SW 1271 (cell line): ENCODE measurements at places on chromosomes 11 and 22.

DNA sequence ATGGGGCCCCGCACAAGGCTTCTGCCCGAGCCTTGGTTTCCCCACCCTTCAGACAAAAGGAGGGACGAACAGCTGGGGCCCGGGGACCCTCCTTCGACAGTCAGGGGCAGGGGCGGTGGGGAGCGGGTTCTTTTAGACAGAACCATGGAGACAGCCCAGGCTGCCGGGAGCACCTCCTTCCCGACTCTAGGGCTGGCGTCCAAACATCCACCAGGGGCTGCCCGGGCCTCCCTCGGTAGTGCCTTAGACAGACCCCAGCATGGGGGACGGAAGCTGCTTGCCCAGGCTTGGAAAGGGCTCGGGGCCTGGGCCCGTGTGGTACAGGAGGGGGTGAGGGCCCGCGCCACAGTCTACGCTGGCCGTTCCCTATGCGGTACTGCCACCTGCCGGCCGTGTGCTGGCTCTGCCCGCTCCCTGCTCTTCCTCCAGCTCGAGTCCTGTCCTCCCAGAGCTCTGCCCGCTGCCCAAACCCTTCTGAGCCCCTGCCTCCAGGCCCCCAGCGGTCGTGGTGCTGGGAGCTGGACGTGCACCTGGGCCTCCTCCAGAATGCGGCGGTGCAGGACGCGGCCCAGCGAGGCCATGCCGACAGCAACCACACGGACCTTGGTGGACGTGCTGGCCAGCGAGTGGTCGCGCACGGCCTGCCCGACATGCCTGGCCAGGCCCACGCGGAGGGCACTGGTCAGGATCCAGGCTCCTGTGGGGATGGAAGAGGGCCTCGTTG lies 20.1 kb downstream of the TSSC4 start:
- no peak for DNase-seq

DNA sequence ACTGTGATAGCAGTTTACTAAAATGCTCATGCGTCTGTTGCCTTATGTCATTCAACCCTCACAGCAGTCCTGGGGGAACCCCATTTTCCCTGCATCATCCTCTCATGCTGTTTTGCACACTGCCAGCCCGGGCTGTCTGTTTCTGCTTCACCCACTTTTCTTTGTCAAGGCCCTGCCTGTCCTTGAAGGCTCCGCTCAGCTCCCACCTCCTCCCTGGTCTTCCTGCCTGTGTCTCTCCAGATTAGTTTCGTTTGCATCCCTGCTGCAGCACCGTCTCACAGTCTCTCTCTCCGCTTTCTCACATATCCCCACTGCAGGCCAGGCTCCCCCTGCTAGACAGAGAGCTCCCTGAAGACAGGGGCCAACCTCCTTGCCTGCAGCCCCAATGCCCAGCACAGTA lies 29.9 kb downstream of the SERPINH1 start:
- no peak for DNase-seq

GRCh38 chr22:47290706-47291430 lies 528.4 kb downstream of the TBC1D22A start:
- DNase-seq, result no peak

- DNase-seq, result no peak
These were observed 12.6 kb downstream of the RDX start for GRCh38 chr11:110283862-110284261.

DNA sequence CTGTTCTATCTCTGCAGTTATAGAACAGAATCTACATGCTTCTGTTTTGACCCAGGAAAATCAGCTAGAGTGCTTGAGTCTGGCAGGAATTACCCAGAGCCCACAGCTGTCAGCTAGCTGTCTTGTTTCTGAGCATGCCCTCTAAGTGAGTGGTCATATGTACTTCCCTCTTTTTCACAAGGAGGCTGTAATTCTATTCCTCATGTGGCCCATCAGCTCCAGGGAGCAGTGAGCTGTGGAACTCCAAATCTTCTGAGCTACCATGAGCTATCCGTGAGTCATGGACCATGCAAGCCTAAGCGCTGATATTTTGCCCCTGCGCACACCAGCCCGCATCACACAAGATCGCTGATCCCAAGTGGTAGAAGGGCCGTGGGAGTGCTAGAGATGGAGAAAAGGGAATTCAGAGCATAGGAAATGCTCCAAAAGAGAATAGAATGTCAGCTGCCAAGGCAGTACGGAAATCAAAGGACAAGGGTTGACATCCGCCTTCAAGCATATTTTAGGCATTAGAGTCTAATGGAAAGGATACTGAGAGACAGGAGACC lies 5.4 kb downstream of the FJX1 start:
- DNase-seq, result no peak

DNA sequence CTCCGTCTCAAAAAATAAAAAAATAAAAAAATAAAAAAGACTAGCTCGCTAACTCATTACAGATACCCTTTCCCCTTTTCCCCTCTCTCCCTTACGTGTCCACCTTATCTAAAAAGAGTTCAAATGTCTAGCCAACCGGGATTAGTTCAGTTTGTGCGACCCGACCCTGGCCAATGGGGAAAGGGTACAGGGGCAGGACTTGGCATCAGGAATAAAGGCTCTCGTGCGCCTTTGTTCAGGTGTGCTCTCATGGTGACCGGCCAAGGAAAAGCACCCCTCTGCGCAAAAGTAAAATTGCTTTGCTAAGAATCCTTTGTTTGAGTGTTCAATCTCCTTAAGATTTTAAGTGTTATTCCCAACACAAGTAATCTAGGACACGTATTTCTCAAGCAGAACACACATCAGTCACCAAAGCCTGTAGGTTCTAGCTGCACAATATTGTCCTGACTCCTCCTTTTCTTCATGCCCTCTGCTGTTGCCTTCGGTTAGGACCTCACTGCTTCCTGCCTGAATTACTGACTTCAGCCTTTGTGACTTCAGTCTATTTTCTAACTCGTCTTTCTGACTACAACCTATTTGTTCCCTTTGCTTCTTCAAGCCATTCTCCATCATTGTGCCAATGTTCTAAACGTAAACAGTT lies 20.7 kb upstream of the CECR2 start:
- DNase-seq, result no peak

DNA sequence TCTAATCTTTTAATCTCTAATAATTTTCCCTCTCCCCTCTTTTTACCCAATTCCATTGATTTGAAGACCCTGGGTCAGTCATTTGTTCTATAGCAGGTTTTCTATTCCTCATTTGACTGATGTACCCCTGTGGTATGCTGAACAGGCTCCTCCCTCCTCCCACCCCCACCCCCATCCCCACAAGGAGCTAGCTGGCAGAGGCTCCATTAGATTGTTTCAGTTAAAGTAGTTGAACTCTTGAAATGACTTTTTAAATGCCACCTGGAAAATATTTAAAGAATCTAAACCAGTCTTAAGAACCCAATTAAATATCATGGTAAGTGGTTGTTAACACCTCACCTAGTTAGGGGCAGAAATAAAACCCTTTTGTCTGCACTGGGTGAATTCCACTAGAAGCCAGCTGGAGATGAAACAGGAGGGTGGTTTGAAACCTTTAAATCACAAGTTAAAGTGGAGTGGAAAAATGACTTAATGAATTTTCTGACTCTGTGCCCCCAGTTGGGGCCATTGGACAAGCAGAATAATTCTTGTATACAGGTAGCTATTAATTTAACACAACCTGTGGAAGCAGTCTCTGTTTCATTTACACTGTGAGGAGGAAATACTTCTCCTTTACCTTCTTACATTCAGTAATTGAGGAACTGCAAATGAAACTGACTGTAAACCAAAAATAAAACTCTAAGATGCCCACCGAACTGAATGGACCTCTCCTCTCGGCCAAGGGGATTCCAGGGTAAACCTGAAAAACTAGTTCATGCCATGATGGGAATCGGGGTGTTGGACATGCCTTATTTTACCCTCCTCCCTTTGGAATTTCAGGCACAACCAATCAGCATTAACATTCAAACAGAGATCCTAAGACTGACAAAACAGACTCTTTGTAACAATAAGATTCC lies 30.7 kb downstream of the PRR5L start:
- no peak for DNase-seq

- DNase-seq, result no peak
These were observed 7.9 kb downstream of the NCAM1 start for GRCh38 chr11:112968941-112969713.

- no peak for DNase-seq
These were observed 2.9 kb downstream of the PHLDB1 start for GRCh38 chr11:118610225-118610772.

GRCh38 chr11:122556605-122557004 lies 98.9 kb upstream of the UBASH3B start:
- DNase-seq, result no peak

DNA sequence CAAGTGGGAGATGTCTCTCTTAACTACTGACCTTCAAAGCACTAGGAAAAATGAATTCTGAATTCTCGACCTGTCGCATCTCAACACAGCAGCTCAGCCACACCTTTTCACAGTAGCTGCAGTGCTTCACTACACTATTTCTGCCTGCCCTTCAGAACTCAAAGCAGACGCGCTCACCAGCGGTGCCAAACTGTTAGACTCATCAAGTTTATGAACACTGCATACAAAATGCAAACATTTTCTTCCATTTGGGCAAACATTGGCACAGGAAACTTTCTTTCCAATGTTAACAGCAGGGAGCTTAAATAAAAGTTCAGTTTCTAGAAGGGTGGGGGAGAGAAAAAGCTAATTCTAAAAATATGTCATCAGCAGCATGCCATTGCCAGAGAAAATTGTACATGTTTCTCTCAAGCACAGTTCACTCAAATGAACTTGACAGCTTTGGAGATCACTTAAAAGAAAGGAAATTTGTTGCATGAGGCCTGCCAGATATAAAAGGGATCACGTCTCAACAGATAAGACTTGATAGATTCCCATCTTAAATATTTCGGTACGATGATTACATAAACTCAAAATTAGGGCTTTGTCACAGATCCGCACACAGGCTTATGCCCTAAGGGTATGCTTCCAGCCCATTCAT lies 82.7 kb downstream of the CADM1 start:
- DNase-seq, result no peak

- no peak for DNase-seq
These were observed 14.1 kb downstream of the LPXN start for GRCh38 chr11:58561394-58562098.

GRCh38 chr22:32990187-32990586 lies 68.0 kb downstream of the SYN3 start:
- DNase-seq, result no peak

DNA sequence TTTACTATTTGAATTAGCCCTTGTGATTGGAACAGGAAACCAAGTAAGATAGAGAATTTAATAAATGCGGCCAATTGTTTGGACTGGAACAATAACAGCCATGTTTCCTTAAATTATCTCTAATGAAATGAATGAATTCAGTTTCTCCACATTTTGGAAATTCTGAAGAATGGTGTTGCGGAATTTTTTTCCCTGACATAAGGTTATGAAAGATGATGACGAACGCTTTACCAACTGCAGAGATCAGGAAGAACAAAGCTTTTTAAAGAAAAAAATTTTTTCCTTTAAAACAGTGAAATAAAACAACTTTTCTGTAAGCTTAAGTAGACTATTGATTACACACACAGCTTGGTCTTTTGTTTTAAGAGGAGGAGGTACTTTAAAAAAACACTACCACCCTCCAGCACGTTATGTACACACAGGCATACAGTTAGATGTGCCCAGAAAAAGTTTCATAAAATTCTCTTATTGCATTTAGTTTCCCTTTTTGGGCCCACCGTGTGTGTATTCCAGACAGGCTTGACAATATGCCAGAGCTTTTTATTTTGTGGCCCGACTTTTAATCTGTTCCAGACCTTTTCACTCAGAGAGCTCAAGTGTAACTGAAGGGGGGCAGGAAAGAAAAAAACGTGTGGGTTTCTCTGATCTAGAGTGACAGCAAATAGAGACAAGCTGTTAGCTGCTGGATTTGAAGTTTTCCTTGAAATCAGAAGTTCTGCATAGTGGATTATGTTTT lies 77.3 kb downstream of the YAP1 start:
- DNase-seq, result no peak

DNA sequence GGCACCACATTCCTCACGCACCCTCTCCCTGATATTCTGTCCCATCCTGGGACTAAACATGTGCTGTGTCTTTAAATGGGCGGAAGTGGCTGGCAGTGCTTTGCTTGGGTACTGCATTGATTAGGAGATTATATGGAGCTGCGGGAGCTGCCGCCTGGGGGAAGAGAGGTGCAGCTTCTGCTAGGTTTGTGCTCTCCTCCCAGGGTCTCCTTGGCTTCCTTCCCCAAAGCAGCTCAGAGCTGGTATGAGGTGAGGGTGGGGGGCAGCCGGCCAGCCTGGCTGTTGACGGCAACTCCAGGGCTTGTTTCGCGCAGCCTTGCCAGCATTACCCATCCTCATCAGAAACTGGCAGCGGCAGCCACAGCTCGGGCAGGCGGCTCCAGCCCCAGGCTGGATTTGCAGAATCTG lies 95.4 kb downstream of the GRAMD1B start:
- no peak for DNase-seq

GRCh38 chr11:6505577-6506240 lies 8.6 kb downstream of the DNHD1 start:
- DNase-seq, result no peak

GRCh38 chr11:68090287-68090686 lies 30.9 kb downstream of the CHKA start:
- no peak for DNase-seq

GRCh38 chr22:29206372-29207242 lies 911 bp downstream of the EMID1 start:
- DNase-seq, result no peak

DNA sequence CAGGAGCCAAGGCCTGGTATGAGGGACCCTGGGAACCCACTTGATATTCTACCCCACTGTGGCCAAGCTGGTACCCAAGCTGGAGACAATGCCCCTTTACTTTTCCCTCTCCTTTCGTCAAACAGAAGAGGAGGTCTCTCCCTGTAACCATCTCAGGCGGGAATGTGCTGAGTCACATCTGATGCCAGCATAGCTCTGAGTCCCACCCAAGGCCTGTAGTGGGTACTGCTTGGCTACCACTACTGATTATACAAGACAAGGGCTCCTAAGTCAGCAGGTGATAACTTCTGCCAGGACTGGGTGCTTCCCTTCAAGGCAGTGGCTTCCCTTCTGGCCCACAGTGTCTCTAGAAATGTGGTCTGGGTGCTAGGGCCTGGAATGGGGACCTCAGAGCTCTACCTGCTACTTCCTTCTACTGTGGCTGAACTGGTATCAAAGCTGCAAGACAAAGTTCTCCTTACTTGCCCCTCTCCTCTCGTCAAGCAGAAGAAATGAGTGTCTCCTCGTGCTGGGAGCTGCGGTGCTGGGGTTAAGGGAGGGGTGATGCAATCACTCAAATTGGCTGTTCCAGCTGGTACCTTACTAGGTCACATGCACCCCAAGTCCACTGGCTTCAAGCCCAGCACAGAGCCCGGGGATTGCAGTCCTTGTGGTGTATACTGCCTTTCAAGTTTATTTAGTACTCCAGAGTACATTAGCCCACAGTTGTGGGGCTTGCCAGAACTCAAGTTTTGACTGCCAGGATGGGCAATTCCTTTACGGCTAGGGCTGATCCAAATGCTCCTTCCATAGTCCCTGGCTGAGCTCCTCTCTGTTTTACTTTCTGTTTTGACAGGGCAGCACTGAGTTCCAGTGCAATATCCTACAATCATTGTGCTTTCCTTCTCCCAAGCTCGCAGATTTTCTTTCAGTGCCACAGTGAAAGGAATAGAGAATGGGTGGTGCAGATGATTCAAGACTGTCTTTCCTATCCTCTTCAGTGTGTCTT lies 419.7 kb upstream of the CNTN5 start:
- DNase-seq, result no peak

DNA sequence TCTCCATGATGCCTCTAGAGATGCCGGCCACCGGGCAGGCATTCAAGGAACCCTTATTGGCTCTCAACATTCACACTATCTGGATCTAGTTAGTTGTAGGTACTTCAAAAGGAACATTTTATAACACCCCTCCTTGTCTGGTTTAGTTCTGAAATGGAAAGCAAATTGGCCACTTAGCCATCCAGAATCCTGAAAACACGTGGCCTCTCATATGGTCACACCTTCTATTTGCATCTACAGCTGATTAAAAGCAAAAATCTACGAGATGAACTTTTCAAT lies 29.2 kb downstream of the ABTB2 start:
- no peak for DNase-seq
